Fibroblast of lung (primary cell): ENCODE measurements at places on chromosomes 12 and 14. TPM values are rescaled to one million over a fixed set of nuclear protein-coding genes. Genes with fewer than 3 reads are reported as not detected.

Gene SCNN1A
- polyA plus RNA-seq: 0.05 and 0.08 TPM in 2 replicates

DNA sequence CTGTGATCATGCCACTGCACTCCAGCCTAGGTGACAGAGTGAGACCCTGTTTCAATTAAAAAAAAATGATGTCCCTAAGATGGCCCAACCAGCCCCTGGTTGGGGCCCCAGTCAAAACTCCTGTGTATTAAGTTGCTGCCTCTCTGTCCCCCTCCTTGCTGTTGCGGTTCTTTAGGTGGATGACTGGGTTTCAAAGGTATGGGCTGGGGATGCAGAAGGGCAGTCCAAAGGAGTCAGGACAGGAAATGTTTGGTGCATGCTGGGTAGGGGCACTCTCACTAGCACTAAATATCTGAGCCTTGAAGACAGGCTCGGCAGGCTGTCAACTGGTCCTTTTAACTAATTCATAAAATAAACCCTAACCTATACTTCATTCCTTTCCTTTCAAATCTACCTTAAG lies 12.0 kb upstream of the PIP4K2C start:
- H3K4me3 ChIP-seq: no peak overlapping the region
- no peak for DNase-seq
- H3K27me3 ChIP-seq: no peaks in the 10 kb centered on the region
- H3K4me1 ChIP-seq: no peaks in the 10 kb centered on the region

GRCh38 chr14:54627219-54627539 lies 60.3 kb downstream of the SAMD4A start:
- no peaks in the 10 kb centered on the region for H3K27me3 ChIP-seq
- H3K4me3 ChIP-seq: no peak overlapping the region
- H3K27ac ChIP-seq: peak overlapping the region; percentile 90
- no peak for DNase-seq
- peaks cover 31% of the 10 kb centered on the region for H3K4me1 ChIP-seq
- H3K36me3 ChIP-seq: no peaks in the 10 kb centered on the region

Gene TAS2R31
- 0.15 and 0.73 TPM in 2 replicates for polyA plus RNA-seq

GRCh38 chr14:99621948-99622347 lies 17.9 kb upstream of the CCDC85C start:
- H3K4me3 ChIP-seq: no peak overlapping the region
- DNase-seq: no peak
- no peaks in the 10 kb centered on the region for H3K27me3 ChIP-seq
- no peak overlapping the region for H3K27ac ChIP-seq
- no peaks in the 10 kb centered on the region for H3K36me3 ChIP-seq

DNA sequence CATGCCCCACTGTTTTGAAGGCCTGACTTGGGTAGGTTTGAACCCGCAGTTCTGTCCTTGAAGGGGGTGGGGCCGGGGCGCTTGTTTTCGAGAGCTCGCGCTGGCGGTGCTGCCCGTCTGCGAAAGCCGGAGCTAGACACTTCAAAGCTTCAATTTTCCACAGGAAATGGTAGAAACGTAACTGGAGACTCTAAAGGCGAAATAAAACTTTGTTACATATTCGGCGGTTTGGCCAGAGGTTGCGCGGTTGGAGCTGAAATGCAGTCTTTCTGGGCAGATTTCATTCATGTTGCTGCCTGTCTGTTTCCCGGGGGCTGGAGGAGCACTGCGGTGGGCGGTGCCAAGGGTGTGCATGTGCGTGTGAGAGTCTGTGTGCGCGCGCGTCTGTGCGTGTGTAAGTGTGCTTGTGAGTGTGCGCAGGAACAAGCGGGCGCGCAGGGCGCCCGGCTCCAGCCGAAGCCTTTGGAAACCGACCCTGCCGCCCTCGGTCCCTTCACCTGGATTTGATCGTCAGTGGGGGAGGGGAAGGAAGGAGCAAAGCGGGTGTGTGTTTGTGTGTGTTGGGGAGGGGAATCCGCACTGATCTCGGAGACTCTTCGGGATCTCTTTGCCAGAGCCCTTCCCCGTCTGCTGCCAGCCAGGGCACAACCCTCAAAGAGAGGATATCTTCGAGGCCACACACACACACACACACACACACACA lies 227.7 kb upstream of the CRY1 start:
- no peaks in the 10 kb centered on the region for H3K36me3 ChIP-seq
- H3K4me3 ChIP-seq: peak overlapping the region; percentile 43
- H3K27ac ChIP-seq: no peak overlapping the region
- H3K4me1 ChIP-seq: no peaks in the 10 kb centered on the region
- DNase-seq: peak; percentile 61

DNA sequence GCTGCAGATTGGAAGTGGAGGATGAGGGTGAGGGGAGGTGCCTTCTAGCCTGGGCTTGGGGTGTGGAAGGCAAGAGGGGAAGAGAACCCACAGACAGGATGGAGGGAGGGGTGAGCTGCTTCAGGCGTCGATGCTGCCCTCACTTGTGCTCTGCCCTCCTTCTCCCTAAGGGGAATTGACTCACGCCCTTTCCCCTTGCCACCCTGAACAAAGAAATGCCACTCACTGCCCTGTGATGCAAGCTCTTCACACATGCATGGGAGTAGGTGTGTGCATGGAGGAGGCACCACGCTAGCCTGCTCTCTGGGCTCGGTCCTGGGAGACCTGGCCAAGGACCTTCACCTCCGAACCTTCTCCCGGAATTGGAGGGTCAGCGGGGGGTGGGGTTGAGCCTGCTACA lies 35.7 kb upstream of the PRMT8 start:
- no peak overlapping the region for H3K27ac ChIP-seq
- no peaks in the 10 kb centered on the region for H3K36me3 ChIP-seq
- H3K27me3 ChIP-seq: no peaks in the 10 kb centered on the region
- DNase-seq: no peak
- no peak overlapping the region for H3K4me3 ChIP-seq

Gene UBC
- polyA plus RNA-seq: 2,019 and 3,087 TPM in 2 replicates

GRCh38 chr14:94098326-94098992 lies 12.1 kb upstream of the IFI27 start:
- peak; percentile 62 for DNase-seq
- no peak overlapping the region for H3K4me3 ChIP-seq
- no peaks in the 10 kb centered on the region for H3K36me3 ChIP-seq
- peak overlapping the region; percentile 16 for H3K27ac ChIP-seq
- peaks cover 7% of the 10 kb centered on the region for H3K4me1 ChIP-seq

Gene PLEKHG7
- polyA plus RNA-seq: not detected in 2 replicates

Gene SALL2
- polyA plus RNA-seq: 3.9 and 6.1 TPM in 2 replicates
